ENCODE measurements at places on chromosomes 12 and 14.
A peak's percentile ranks its signal among the peaks of the same experiment; 100 is the strongest.

- no peak for DNase-seq
Measured at GRCh38 chr12:46556105-46556559, 183.6 kb upstream of the SLC38A2 start.

GRCh38 chr14:70926235-70926830 is 19.1 kb downstream of the PCNX1 start:
- DNase-seq: no peak

- no peak for DNase-seq
Measured at GRCh38 chr14:23057757-23058653, 685 bp upstream of the CDH24 start.

GRCh38 chr12:121093487-121093891 is 39.2 kb upstream of the P2RX7 start:
- DNase-seq: no peak

GRCh38 chr14:31752867-31753661 is 191.9 kb downstream of the NUBPL start:
- no peak for DNase-seq

DNA sequence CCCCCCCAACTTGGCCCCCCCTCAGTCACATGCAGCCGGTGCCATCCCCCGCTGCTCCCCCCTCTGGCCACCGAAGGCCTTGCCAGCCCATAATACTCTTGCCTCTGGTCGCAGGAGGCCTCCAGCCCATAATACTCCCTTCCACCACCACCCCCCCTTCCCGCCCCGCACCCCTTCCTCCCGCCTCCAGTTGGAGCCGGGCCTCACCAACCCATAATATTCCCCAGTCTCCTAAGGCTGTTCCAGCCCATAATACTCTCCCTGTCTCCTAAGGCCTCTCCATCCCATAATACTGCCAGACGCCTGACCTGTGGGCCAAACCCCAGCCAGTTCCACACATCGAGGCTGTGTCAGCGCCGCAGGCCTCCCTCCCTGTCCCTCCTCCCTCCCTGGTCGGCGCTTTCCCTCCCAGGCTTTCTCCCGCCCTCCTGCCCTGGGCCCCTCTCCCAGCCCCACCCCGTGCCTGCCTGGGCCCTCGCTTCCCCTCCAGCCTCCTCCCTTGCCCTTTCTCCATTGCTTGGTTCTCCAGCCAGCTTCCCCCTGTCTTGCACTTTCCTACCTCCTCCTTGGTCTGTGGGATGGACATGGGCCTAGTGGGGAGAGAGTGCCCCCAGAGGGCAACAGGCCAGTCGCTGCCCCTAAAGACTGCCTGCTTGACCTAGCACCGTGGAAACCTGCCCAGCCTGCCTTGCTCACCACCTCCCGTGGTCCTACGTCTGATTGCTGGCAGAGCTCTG is 6.8 kb upstream of the CHD4 start:
- DNase-seq: no peak

DNA sequence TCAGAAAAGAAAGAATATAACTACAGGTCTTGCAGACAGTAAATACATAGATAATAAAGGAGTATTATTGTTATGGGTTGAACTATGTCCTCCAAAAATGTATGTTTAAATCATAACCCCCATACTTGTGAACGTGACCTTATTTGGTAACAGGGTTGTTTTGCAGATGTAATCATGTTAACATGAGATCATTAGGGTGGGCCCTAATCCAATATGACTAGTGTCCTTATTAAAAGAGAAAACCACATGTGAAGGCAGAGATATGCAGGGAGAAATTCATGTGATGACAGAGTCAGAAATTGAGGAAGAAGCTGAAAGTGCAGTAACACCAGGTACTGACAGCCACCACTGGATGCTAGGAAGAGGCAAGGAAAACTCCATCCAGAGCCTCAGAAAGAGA is 29.0 kb downstream of the MAGOHB start:
- no peak for DNase-seq

DNA sequence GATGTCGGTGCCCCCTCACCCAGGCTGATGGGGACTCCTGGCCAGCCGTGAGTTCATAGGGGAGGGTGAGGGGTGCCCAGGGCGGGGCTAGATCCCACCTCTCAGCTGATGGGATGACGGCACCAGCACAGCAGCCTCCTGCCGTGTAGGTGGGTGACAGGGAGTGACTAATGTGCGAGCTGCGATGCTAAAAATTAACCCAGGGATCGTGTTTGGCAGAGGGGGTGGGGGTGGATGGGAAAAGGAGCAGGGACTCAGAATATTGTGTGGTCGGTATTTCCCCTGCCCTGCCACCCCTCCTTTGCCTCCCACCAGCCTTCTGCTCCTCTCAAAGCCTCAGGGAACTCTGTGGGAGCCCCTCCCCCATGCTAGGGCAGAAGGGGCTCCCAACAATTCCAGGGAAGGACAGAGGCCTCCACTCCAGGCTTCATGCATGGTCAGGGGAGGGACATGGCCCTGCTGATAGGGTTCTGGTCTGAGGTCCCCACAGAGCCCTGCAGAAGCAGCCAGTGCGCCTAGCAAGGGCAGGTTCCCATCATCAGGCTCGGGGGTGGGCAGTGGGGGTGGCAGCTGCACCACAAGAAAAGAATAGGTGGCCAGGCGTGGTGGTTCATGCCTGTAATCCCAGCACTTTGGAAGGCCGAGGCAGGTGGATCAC is 12.5 kb downstream of the TAMALIN start:
- DNase-seq: no peak

GRCh38 chr14:61280092-61280525 is 1.0 kb downstream of the TMEM30B start:
- peak; percentile 17 for DNase-seq

DNA sequence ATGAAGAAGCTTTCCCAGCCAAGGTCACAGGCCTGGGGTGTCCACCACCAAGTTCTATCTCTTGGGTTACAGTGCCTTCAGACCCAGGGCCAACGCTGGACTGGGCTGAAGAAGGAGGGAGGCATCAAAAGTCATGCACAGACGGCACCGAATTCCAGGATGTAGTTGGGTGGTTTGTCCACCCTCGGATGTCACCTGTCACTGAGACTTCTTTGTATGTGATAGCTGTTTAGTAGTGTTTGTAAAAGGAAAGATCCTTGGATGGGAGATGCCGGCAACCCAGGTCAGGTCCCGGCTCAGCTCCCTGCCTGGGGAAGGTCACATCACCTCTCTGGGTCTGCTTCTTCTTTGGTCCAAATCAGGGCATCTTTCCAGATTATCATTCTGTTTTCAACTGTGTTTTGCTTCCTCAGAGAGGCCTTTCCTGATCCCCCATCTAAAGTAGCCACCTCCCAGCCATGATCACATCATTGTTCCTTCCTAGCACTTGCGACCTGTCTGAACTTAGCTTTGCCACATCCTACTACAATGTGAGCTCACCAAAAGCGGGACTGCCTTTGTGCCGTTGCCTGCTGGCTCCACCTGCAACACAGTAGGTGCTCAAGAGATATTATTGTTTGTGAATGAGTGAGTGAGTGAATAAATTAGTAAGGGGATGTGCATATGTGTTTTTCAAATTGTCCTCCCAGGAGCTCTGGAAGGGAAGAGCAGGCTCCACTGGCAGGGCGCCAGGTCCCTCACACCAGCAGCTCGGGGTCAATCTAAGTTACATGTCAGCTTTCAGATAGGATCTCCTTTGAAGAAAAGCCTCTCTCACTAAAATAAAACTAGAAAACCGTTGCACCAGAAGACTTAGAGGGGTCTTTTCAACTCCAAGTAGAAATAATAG is 2.1 kb downstream of the TSPAN11 start:
- no peak for DNase-seq

DNA sequence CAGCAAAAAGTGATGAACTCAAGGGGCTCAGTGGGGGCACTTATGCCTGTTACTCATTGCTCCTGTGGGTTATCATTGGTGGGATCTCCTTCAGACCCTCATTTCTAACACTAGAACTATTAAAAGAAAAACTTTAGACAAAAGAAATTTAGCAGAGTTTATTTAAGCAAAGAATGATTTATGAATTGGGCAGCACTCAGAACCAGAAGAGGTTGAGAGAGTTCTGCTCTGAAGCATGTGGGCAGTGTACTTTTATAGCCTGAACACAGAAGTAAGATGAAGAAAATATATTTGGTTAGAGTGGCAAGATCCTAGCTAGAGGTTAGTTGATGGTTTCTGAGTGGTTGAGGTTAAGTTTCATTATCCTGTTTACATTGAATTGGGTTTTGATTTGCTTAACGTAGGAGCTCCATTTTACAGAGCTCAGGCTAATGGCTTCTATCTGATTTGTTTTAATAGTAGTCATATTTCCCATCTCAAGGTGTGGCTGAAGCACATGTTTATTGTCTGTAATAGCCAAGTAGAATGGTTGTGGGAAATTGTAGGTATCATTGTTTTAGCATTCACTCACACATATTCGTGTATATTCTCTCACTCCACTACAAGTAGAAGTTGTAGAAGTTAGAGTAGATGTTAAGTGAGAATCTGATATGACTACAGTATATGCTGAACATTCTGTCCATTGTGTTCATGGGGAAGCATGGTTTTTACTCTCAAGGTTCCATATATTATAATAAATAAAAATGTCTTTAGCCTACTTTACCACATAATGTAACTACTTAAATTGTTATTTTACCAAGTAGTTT is 27.6 kb downstream of the LEMD3 start:
- no peak for DNase-seq

DNA sequence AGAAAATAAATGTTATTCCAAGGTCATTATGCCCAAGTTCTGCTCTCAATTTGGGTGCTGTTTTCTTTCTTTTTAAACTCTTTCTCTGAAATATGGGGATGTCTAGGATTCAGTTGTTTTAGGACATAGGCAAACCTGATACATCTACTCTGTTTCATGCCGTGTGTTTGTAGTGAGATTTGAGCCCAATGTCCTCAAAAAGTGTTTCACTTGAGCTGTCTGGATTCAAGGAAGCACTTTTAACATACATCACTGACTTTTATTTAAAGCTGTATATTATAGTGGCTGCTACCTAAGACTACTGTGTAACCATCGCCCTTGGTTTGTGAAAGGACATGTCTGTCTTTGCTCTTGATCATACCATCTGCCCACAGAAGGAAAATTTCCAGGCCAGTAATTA is 709.3 kb upstream of the STXBP6 start:
- DNase-seq: no peak

DNA sequence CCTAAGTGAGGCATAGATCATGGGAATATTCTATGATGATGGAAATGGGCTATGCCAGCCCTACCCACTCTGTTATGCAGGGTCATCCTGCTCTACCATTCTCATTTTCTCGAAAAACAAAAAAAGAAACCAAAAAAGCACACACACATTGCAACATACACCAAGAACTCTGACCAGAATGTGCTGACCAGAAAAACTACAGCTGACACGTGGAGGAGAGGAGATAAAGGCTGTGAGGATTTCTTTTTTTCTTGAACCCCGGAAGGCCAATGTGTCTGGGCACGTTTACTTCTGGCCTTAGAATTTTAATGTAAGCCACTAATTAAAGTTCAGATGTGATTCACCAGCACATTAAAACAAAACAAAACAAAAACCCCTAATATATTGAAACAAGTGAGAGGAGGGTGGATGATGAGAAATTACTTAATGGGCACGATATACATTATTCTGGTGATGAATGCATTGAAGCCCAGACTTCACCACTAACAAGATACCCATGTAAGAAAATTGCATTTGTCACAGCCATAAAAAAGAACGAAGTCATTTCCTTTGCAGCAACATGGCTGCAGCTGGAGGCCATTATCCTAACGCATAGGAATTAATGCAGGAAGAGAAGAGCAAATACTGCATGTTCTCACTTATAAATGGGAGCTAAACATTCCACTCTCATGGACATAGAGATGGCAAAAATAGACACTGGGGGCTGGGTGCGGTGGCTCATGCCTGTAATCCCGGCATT is 66.3 kb upstream of the PLEKHG3 start:
- no peak for DNase-seq

DNA sequence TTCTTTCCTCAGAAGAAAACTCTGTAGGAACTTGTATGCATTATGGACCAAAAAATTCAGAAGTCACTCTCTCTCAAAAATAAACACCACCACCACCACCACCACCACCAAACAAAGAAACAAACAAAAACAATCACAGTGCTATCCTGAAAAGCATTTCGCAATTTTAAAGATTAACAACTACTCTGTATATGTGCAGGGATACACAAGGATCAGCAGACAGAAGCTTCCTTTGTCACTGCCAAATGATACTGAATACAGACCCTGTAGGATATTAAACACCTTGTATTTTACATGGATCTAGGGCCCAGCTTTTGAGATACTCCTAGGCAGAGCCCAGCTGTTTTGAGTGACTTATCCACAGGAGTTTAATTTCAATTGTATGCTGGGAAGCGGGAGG is 31.7 kb downstream of the ATP2B1 start:
- no peak for DNase-seq

DNA sequence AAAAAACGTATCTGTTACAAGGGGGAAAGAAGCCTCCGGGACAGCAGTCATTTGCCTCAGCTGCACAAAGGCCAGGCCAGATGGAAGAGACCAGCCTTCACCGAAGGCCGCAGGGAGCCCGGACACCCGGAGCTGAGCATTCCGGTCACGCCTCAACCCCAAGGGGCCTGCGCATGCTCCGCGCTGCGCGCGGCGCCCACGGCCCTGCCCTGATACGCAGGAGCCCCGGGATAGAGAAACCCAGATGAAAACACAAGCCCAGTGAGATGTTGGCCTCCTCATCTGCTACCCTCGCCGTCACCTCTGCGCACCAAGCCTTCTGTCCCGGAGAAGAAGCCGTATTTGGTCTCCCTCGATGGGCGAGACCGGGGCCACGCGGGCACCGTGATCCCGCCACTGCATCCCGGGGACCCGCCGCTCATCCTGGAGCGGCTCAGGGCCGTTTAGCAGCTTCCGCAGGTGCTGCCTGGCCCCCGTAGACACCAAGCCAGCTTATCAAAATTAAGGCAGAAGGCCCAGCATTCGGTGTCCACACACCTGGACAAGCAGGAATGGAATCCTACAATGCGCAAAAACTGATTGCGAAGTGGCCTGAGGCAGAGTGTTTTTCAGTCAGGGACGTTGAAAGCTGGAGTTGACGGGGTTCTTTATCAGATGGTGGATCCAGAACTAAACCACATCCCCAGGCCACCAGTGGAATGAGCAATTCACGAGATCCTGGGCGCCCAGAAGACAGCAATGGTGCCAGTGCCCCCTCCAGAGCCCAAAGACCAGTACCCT is 2.6 kb downstream of the OR8S1 start:
- no peak for DNase-seq
